ENCODE measurements at places on chromosomes 4 and X.

DNA sequence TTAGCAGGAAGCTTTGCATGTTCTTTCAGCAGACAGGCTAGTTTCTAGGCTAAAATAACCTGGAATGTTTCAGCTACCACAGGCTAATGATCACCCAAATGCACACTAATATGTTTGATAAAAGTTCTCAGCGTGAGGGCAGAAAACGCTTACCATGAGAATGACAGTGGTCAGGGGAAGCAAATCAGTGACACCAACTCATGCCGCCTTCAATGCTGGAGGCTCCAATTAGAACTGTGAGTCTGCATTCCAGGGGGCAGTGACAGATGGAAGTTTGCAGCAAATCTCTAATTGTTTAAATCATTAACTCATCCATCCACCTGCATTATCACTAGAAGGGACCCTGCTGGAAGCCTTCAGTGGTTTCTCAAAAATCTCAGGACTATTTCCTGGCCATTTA is 43.2 kb downstream of the ANOS1 start:
- peak; percentile 52 for DNase-seq

DNA sequence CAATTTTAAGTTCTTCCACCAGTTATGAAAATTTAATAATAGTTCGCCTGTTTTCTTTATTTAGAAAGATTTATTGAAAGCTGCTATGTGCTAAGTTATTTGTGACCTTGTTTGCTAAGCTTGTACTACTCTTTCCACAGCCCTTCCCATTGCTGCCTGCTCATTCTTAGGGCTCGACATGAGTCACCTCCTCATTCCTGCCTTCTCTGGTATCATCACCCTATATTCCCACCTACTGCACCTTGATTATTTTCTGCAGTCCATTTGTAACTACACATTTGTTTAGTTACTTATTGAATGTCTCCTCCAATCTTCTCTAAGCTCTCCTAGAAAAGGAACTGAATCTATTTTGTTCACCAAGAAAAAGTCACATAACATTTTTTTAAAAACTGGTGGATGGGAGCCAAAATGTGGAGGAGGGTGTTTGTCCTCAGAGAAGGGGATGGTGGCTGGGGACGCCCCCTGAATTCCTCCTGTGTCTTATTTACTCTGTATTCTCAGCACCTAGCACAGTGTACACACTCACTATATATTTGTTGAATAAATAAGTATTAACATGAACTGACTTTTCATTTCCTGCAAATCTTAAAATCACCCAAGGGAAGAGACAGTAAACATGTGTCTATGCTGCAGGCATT is 3.7 kb upstream of the RAB9A start:
- DNase-seq = no peak

DNA sequence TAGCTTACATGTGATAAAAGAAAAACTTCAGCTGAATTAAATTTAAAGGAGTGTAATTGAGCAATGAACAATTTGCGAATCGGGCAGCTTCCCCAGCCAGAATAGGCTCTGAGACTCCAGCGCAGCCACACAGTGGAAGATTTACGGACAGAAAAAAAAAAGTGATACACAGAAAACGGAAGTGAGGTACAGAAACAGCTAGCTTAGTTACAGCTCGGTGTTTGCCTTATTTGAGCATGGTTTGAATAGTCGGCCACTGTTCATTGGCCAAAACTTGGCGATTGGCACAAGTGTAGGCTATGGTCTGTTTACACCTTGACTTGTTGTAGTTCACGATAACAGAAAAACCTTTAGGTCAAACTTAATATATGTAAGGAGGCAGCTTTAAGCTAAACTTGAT is 16.7 kb upstream of the SUPT20HL1 start:
- no peak for DNase-seq

DNA sequence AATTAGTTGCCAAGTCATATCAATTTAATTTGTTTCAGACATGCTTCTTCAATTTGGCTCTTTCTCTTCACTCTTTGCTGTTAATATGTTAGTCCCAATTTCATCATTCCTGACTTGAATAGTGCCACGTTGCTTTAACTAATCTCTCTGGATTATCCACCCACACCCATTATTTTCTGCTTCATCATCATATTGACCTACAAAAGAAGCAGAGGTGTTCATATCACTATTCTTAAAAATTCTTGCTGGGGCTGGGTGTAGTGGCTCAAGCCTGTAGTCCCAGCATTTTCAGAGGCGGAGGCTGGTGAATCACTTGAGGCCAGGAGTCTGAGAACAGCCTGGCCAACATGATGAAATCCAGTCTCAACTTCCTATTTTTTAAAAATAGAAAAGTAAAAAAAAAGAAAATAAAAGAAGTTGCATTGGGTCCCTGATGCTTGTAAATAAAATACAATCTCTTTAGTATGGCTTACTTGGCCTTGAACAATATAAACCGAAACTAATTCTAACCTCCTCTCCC is 65.7 kb upstream of the KCNIP4 start:
- no peak for DNase-seq

- DNase-seq = no peak
These were observed 316.9 kb downstream of the EVC2 start for GRCh38 chr4:5391492-5391891.

DNA sequence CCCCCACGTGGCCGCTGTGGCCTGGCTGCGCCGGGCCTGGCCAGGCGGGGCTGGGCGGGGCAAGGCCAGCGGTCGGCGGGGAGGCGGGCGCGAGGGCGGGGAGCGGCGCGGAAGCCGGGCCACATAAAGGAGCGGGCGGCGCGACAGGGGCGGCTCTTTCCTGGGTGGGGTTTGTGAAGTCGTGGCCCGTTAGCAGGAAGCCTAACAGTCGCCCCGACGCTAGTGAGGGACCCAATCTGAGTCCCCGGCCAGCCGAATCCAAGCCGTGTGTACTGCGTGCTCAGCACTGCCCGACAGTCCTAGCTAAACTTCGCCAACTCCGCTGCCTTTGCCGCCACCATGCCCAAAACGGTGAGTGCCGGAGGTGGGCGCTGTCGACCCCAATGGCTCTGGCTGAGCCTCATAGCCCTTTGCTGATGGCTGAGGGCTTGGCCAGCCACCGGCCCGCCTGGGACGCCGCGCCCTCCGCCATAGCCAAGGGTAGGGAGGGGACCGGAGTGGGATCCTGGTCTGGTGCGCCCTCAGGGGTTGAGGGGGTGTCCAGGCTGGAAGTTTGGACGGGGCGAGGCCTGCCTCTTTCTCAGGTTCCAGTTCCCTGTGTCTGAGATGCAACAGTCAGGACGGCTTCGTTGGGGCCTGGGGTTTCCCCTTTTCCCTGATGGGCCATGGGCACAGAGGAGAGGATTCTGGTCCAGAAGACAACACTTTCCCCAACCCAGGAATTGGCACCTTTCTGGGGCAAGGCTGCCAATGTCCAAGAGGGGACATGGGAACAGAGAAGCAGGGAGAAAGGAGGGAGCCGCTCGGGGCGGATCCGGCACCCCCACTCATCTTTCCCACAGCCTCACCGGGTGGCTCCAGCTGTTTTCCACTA is at the start of gene MSN:
Gene MSN, plus strand, starts transcription at position 152 of the 874 bp plus-strand sequence. Its CDS starts 188 bp downstream, at position 340.
- no peak for DNase-seq

DNA sequence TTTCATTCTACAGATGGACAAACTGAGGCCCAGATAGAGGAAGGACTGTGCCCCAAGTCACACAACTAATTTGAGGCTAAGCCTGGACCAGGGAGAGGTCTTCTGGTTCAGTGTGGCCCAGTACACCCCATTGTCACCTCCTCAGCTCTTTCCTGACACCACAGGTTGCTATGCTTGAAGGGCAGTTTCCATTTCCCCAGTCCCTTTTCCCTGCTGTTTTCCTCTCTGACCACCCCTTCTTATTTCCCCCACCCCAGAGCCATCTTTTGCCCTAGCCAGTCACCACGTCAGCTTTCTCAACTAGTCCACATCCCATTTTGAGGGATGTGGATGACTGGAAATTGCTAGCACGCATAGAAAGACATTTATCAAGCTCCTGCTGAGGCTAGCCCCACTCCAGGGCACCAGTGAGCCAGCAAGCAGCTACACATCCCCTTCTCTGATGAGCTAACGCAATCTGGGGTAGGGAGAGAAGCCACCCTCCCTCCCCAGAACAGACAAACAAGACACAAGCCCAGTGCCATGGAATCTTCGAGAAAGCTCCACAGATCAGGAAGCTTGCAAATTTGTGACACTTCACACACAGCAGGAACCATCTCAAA is 1.3 kb downstream of the GABRE start:
- DNase-seq = no peak

DNA sequence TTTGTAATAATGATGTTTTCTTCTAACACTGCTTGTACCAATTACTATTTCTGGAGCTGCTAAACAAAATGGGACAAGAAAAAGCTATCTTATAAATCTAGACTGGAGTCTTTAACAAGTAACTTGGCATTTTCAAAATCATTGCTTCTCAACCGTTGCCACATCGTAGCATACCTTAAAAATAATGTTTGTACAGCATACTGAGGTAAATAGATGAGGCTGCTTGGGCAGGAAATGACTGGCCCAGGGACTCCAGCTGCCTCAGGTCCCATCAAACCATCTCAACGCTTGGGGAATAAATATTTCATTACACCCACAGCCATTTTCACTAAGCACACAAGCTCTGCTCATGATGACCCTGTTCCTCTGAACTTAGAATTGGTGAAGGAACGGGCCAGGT is 115.1 kb downstream of the SPANXA1 start:
- no peak for DNase-seq

DNA sequence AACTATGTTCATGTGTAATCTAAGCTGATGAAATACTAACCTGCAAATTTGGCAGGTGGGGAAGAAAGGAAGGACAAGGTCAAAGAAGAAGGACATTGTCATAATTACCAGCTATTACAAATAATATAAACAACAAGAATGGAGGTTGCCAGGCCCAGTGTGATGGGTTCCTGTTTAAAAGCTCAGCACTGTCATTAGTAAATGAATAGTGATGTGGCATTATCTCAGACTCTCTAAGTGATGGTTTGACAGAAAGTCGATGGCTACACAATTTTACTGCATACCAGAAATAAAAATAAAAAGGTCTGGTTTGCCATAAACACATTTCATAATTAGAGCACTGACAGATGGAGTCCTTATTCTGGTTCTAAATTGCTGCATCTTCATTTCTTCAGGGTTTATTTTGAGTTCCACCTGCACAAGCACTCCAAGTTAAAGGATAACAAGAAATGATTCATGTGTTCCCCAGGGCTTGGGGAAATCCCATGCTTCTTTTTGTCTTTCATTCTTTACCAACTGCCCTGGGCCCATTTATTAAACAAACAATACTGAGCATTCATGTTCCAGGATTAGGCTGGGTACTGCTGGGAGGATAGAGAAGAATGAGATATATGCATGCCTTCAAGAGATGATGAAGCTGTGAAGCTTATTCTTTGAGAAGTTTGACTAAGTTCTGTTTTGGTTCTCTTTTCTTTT is 367.8 kb upstream of the RASGEF1B start:
- DNase-seq = no peak

DNA sequence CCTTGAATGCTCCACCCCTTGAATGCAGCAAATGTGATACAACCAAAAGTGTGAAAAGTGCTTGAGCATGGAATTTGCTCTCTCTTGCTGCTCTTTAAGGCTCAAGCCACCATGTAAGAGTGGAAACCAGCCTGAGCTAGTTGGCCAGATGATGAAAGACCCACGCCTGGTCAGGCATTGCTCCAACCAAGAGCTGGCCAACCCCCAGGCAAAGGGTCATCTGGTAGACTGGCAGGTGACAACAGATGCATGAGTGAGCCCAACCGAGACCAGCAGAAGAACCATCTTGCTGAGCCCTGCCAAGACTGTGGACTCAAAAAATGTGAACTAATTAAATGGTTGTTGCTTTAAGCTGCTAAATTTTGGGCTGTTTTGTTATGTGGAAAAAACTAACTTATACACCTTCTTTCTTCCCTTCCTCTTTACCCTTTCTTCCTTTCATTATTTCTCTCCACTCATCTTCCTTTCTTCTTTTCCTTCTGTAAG is 32.7 kb downstream of the ADGRG2 start:
- no peak for DNase-seq

GRCh38 chr4:88963817-88964216 is 93.2 kb downstream of the FAM13A start:
- DNase-seq = no peak

- DNase-seq = no peak
These were observed 1.1 kb downstream of the TMEM35A start for GRCh38 chrX:101079736-101080270.

DNA sequence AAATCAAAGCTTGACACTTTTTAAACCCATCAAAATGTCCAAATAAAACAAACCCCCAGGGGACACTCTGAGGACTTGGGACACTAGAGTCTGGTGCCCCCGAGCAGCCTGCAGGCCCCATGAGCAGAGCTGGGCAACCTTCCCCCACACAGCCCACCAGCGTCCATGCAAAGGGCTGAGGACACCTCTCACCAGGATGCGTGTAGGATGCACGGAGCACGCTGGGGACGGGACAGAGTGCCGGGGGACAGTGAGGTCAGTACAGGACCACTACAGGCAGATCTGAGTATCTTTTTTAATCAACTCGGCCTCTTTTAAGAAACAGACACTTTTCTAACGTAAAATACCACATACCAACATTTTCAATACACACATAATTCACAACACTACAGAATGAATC is 6.9 kb downstream of the GAK start:
- DNase-seq = no peak

- no peak for DNase-seq
These were observed 715 bp downstream of the ZMAT1 start for GRCh38 chrX:101931136-101931487.

- DNase-seq = no peak
These were observed 47.9 kb downstream of the TRIM2 start for GRCh38 chr4:153252122-153252521.

DNA sequence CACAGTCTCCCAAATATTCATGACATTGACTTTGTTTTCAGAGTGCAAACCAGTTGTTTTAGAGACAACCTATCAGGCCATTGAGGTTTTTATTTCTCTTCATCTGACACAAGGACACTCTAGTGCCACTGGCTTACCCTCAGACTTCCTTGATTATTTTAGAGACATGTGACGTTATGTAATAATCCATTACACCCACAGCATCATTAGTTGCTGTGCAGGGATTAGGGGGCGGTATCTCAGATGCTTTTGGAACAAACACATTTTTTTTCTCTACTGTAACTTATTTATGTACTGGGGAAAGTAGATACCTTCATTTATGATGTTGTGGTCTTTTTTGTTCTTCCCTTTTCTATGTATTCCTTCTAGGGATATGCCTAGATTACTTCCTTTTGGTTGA is 2293.1 kb downstream of the PCDH7 start:
- DNase-seq = no peak

DNA sequence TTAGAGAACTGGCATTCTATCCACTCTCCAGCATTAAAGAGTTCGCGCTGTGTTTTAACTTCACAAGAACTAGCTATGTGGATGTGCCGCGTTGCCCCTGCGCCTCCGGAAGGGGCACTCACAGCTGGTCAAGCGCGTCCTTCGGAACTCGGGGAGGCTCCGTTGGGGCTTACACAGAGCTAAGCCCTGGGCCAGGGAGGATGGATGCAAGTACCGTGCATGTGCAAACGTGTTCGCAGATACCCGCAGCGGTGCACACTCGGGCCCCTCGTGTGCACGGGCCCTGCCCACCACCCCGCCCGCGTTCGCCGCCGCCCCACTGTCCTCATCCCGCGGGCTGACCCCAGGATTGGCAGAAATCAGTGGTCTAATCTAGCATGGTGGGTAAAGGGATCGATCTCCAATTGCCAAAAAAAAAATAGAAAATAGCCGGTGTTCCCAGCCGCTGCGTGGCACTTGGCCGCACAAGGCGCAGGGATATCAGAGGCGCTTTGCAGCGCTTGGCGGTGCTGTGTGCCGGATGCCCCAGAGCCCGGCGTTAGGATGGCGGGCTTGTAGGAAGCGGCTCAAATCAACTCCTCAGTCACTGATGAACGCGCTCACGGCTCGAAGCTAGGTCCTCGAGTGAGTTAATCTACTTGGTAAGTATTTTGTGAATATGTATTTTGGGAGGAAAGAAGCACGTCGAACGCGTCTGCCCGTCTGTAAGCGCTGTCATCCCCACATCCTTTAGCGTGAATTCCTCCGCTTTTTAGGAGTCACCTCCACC is 989 bp upstream of the PCDH10 start:
- peak; percentile 46 for DNase-seq

Measured in NCI-H524 (cell line).